Tracheal epithelial cell (primary cell): ENCODE measurements at places on chromosomes 12 and 14. TPM values are rescaled to one million over a fixed set of nuclear protein-coding genes. Genes with fewer than 3 reads are reported as not detected.

BATF gene
- 0.24 and 10.0 TPM in 2 replicates for total RNA-seq

GNPTAB gene
- 17.5 and 20.0 TPM in 2 replicates for total RNA-seq

TAS2R50 gene
- 0.85 and 0.96 TPM in 2 replicates for total RNA-seq

KRT85 gene
- total RNA-seq, result not detected in 2 replicates

LIN7A gene
- total RNA-seq, result 1.4 TPM in 1 of 2 replicates, not detected in the other

TSPAN19 gene
- not detected in 2 replicates for total RNA-seq

SERPINA9 gene
- not detected in 2 replicates for total RNA-seq

POTEG gene
- not detected in 2 replicates for total RNA-seq

ABCD2 gene
- not detected in 2 replicates for total RNA-seq

TESPA1 gene
- not detected in 2 replicates for total RNA-seq

BIN2 gene
- total RNA-seq, result not detected in 2 replicates

TXNDC16 gene
- total RNA-seq, result 1.7 and 2.3 TPM in 2 replicates

CRACR2A gene
- 0.43 and 1.9 TPM in 2 replicates for total RNA-seq

CD69 gene
- 0.48 TPM in 1 of 2 replicates, not detected in the other for total RNA-seq

SLC8A3 gene
- total RNA-seq, result 0.48 TPM in 1 of 2 replicates, not detected in the other

UBE2N gene
- 48.4 and 70.1 TPM in 2 replicates for total RNA-seq

GARIN6 gene
- not detected in 2 replicates for total RNA-seq

ANKLE2 gene
- total RNA-seq, result 55.6 and 113 TPM in 2 replicates

CIROP gene
- total RNA-seq, result not detected in 2 replicates

IGF1 gene
- not detected in 2 replicates for total RNA-seq

C12orf56 gene
- 0.85 and 0.96 TPM in 2 replicates for total RNA-seq

PTGDR gene
- under 0.01 TPM in 1 of 2 replicates, not detected in the other for total RNA-seq

TMEM63C gene
- 1.4 and 8.1 TPM in 2 replicates for total RNA-seq

TMEM121 gene
- 2.4 and 3.4 TPM in 2 replicates for total RNA-seq

HOXC9 gene
- total RNA-seq, result 0.72 TPM in 1 of 2 replicates, not detected in the other

CREBL2 gene
- total RNA-seq, result 17.6 and 22.2 TPM in 2 replicates

PPFIA2 gene
- 0.48 TPM in 1 of 2 replicates, not detected in the other for total RNA-seq

KRT73 gene
- total RNA-seq, result not detected in 2 replicates

PHLDA1 gene
- 26.9 and 40.7 TPM in 2 replicates for total RNA-seq
